ENCODE measurements at places on chromosomes 1 and 21.
A peak's percentile ranks its signal among the peaks of the same experiment; 100 is the strongest.

DNA sequence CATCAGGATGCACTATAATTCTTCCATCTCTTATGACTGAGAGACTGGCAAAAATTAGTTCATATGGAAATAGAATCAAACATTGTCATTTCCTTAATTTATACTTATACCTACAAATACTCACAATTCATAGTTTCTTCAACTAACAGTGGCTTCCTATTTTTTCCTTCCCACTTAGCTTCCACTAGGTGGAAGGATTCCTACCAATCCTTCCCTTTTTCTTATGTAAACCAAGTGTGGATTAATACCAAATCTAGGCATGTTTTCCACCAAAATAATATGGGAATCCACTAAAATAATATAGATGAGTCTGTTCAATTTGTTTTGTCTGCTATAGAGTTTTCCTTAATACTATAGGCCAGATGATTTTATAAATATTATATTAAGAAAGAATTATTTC lies 1537.1 kb downstream of the PLA2G4A start:
- no peak for DNase-seq

GRCh38 chr1:94903280-94904009 lies 23.5 kb downstream of the CNN3 start:
- no peak for DNase-seq

GRCh38 chr21:45780647-45781046 lies 137.1 kb downstream of the PCBP3 start:
- DNase-seq, result no peak

- DNase-seq, result no peak
Observed at GRCh38 chr1:230618537-230618936, 23.7 kb upstream of the COG2 start.

GRCh38 chr1:203649999-203650836 lies 23.6 kb downstream of the ATP2B4 start:
- peak; percentile 28 for DNase-seq

DNA sequence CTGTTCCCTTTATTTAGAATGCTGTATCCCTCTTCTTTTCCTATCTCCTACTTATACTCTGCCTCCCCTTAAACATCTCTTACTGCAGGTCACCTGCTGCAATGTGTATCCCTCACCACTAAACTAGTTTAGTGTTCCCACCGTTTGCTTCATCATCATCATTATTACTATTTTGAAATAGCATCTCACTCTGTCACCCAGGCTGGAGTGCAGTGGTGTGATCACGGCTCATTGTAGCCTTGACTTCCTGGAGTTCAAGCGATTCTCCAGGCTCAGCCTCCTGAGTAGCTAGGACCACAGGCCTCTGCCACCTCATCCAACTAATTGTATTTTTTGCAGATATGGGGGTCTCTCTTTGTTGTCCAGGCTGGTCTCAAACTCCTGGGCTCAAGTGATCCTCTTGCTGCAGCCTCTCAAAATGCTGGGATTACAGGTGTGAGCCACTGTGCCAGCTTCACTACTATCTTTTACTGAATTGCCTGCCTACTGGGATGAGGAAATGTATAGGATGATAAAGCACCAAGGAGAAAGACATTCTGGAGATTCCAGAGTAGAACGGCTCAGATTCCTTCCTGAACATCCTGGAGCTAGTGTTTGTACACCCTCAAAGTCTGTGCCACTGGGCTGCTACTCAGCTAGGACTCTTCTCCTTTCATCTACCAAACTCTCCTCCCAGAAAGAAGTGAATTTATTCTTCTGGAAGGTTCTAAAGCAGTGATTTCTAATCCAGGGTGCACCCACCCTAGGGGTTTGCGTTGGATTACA lies 8.6 kb upstream of the IFNAR1 start:
- no peak for DNase-seq

DNA sequence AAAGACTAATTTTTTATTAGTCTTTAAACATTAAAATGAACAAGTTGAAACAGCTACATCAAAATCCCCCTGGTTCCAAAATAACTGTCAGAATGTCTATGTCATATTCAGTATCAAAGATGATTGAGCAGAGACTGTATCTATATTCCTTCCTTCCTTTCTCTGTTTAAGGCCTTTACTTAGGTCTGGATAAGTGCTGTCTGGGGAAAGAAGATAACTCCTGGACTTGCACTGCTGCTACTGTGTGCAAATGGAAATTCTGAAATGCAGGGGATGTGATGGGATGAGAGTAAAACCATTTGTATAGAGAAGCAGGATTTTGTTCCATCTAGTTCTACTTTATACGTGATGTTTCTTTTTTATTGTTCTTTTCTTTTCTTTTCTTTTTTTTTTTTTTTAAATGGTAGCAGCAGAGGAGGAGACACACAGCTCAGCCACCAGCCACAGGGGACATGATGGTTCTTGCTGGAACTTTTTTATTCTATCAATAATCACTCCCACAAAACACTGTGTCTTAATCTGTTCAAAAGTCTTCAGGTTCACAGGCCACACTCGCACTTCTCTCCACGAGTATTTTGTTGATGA lies 33.6 kb upstream of the FOXE3 start:
- no peak for DNase-seq

DNA sequence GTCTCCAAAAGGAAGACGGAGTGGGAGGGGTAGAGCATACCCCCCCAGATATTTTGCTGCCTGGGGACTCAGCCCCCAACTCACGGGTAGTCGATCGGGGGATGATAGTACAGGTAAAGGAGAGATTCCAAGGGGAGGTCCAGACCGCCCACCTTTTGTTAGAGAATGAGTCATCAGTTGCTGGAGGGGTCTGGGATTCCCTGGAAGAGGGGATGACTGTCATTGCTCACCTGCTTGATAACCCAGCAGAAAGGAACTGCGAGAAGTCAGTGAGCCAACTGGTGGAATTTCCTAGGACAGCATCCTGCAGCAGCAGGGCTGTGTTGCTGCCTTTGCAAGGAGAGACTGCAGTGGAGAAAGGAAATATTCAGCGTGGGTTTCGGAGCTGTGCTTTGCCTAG lies 64.4 kb downstream of the MACF1 start:
- DNase-seq, result no peak

- no peak for DNase-seq
Observed at GRCh38 chr1:240803151-240803550, 191.2 kb upstream of the GREM2 start.

DNA sequence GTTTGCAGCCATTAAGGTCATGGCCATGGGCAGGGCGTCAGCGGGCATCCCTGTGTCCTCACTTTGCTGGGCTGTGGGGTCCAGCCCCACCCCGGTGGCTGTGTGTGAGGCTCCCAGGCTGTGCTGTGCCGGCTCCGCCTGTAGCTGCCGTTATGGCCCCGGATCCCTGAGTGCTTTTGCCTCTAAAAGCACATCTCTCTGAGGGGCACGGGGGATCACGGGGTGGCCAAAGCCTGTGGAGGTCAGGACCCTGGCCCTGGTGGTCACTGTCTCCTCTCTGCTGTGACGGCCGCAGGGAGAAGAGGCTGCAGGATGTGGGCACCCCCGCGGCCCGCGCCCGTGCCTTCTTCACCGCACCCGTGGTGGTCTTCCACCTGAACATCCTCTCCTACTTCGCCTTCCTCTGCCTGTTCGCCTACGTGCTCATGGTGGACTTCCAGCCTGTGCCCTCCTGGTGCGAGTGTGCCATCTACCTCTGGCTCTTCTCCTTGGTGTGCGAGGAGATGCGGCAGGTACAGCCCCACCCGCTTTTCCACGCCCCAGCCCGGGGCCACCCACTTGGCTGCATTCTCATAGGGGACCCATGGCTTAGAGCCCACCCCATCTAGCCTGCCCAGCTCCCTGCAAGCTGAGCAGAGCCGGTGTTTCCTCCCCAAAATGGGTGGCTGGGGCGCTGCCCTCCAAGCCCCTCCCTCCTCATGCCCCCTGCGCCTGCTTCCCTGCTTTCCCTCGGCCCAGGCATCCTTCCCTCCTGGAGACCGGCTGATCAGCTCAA lies 48.2 kb downstream of the TRPM2 start:
- DNase-seq, result no peak

GRCh38 chr1:106465666-106466065 lies 590.8 kb upstream of the PRMT6 start:
- no peak for DNase-seq

- DNase-seq, result no peak
Observed at GRCh38 chr1:208061632-208062031, 150.7 kb upstream of the CD34 start.

- DNase-seq, result no peak
Observed at GRCh38 chr1:23836037-23836436, 10.8 kb upstream of the HMGCL start.

DNA sequence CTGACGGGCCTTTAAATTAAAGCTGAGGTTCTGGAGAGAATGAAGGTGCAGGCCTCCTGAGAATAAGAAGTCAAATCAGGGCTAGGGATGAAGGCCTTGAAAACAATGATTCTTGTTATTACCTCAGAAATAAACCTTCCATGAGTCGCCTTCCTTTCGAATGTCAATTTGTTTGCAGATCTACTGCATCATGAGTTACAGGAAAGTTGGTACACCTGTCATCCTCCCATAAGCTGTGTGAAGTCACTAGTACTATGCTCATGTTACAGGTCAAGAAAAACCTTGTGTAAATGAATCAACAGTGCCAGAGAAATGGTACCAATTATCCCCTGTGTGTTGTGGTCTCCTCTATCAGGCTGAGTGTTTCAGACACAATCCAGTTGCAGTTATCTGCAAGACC lies 281.2 kb upstream of the PLXNA2 start:
- DNase-seq, result no peak

- DNase-seq, result no peak
Observed at GRCh38 chr1:198597690-198598430, 41.0 kb upstream of the PTPRC start.

DNA sequence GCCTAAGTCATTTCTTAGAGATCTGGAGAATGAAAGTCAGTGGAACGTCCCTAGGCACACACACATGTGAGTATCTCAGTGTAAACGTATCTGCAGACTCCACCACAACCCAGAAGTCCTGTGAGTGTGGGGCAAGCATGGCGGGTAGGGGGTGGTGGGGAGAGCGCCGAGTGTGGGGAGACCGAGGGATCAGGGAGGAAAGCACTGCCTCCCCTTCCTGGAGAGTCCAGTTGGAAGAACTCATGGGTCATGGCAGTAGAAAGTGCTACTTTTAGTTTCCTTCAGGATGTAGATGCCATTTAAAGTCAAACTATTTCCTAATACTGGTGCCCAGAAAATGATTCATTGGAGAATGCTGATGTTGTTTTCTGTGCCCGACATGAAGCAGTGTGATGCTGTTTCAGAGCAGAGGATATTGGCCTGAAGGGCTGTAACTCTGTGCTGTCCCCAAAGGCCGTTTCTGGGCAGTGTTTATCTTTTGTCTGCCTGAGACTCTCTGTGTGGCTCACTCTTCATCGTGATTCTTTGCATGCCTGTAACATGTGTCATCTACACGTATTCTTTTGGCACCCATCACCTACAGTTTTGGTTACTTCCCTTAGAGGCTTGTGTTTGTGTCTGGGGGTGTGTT lies 45.7 kb upstream of the TSPAN2 start:
- no peak for DNase-seq

GRCh38 chr1:17970757-17971156 lies 136.8 kb upstream of the IGSF21 start:
- no peak for DNase-seq

DNA sequence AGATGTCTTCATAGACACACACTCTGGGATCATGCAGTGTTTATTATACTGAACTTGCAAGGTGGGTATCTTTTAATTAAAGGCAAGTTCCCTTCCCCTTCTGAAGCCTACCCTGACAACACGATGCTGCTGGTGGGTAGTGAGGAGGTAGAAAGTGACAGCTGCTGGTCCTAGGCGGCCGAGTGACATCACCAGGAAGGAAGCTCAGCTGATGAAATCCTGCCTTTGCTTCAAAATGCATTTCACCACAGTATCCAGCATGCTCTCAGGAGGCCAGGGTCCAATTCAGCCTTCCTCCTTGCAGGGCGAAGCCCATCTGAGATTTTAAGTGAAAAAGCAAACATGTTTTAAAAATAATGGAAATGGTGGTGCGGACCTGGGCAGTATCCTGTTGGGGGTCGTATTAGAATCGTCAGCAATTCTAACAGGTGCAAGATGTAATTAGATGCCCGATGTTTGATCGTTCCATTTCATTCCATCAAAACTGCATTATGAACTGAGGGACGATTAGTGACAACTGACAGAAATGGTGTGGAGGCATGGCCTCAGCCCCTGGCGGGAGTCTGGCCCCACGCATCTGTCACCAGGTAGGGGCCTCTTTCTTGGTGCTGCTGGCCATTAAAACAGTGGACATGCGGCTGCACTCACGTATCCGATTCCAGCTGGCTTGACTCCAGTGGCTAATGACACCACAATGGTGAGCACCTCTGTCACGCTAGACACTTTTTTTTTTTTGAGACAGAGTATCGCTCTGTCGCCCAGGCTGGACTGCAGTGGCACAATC lies 324.8 kb upstream of the C1orf174 start:
- DNase-seq, result no peak

DNA sequence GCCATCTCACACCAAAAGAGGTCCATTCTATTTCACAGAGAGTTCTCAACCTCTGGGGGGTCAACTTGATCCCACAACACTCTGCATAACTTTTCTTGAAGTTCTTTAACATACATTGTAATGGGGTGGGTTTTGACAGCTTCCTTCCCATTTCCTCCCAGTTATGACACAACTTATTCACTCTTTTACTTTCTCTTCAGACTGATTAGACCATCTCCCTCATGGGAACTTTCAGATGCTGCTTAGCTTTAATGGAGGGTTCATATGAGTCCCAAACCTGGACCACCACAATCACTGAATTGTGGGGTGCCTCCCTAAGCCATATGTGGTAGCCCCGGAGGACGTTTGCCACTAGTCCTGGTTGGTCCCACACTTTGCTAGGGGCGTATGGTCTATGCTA lies 28.3 kb upstream of the KCNJ15 start:
- no peak for DNase-seq

DNA sequence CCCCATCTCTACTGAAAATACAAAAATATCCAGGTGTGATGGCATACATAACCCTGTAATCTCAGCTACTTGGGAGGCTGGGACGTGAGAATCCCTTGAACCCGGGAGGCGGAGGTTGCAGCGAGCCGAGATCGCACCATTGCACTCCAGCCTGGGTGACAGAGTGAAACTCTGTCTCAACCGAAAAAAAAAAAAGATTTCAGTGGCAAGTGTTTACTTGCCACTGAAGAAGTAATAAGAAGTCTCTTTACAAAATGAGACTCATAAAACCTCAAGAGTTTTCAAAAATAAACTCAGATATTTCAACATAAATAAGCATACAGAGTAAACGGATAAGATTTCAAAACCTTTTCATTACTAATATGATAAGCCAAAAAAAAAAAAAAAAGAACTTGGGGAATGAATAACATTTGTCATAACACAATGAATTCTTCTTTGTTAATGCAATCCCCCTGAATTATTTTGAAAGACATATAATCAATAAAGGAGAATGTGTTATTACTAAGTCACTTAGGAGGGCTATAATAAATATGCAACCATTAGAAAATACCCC lies 34.2 kb upstream of the EXO1 start:
- no peak for DNase-seq

- DNase-seq, result no peak
Observed at GRCh38 chr1:228315945-228316588, 90.6 kb downstream of the TRIM11 start.

GRCh38 chr1:224872832-224873433 lies 56.5 kb upstream of the DNAH14 start:
- DNase-seq, result no peak

GRCh38 chr1:234214911-234215892 lies 158.1 kb upstream of the COA6 start:
- no peak for DNase-seq

GRCh38 chr1:33081554-33082305 lies 777 bp downstream of the AZIN2 start:
- DNase-seq, result no peak
